ENCODE measurements at places on chromosomes 13 and 19.

- DNase-seq = no peak
These were observed 230.7 kb downstream of the NDFIP2 start for GRCh38 chr13:79711631-79712030.

DNA sequence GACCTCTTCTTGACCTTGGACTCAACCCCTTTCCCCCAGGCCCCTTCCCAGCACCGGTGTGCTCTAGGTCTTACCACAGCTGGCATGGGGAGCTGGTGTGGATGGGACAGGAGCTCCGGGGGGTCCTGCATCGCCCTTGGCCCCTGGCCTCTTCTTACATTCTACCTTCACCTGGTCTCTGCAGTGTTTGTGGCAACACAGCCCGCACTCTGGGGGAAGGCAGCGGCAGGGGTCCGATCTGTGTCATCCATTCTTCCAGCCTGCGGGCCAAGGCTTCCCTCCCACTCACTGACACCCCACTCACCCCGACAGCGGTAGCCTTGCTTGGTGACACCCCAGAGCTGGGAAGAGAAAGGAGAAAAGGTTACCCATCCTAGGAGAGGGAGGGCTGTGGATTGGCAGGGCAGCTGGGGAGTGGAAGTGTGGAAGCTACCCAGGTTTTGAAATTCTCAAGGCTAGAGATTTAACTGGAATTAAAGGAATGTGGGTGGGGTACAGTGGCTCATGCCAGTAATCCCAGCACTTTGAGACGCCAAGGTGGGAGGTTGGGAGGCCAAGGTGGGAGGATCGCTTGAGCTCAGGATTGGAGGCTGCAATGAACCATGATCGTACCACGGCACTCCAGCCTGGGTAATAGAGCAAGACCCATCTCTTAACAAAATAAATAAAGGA is 8.3 kb downstream of the FAM98C start:
- no peak for DNase-seq

GRCh38 chr19:50537306-50537685 is 23.6 kb upstream of the ASPDH start:
- DNase-seq = no peak

- DNase-seq = peak; percentile 88
These were observed 33.3 kb upstream of the GAS6 start for GRCh38 chr13:113897161-113897560.

- DNase-seq = peak; percentile 3
These were observed 63.3 kb downstream of the POU4F1 start for GRCh38 chr13:78540058-78540457.

GRCh38 chr13:48448285-48448958 is 35.5 kb upstream of the LPAR6 start:
- no peak for DNase-seq

DNA sequence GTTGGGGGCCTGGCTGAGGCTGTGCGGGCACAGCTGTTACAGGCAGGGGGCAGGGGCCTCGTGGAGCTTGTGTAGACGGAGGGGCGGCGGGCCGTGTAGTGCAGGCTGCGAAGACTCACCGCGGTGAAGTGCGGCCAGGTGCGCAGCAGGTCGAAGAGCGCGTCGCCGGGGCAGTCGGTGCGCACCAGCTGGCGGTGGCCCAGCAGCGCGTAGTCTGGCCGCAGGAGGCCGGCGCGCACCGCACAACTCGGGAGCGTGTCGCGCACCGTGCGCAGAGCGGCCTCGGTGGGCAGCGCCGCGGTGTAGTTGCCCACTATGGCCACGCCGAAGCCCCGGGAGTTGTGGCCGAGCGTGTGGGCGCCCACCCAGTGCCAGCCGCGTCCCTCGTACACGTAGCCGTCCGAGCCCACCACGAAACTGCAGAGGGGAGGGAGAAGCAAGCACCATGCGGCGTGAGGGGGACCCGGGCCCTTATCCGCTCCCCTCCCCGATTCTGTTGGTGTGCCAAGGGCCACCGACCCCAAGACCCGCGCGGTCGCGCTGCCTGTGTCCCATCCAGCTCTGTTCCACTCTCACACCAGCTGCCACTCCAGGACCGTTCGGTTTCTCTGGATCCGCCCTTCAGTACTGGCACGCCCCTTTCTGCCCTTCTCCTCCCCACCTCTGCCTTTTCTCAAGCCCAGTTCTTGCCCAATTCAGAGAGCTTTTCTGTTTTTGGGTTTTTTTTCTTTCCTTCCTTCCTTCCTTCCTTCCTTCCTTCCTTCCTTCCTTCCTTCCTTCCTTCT is 5.4 kb upstream of the RASAL3 start:
- no peak for DNase-seq

GRCh38 chr13:108425056-108425455 is 155.5 kb downstream of the TNFSF13B start:
- DNase-seq = no peak

- peak; percentile 34 for DNase-seq
These were observed 45.2 kb upstream of the RANBP3 start for GRCh38 chr19:6023085-6023682.

DNA sequence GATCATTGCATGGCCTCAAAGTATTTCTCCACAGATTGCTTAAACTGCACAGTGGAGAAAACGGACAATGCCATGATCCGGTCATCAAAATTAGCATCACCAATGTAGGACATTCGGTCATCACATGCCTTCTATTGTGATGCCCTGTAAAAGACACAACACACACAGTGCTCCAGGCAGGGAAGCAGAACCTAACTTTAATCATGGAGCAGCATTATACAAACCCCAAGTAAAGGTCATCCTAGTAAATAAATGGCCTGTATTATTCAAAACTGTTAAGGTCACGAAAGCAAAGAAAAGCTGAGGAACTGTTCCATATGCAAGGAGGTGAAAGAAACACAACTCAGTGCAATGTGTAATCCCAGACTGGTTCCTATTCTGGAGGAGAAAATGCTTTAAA is 42.2 kb downstream of the TGDS start:
- DNase-seq = no peak

GRCh38 chr19:35870798-35871197 is 2.4 kb downstream of the APLP1 start:
- no peak for DNase-seq

- DNase-seq = no peak
These were observed 28.3 kb downstream of the CEBPA start for GRCh38 chr19:33273881-33274662.

GRCh38 chr13:43895940-43896339 is 16.2 kb downstream of the LACC1 start:
- DNase-seq = no peak

DNA sequence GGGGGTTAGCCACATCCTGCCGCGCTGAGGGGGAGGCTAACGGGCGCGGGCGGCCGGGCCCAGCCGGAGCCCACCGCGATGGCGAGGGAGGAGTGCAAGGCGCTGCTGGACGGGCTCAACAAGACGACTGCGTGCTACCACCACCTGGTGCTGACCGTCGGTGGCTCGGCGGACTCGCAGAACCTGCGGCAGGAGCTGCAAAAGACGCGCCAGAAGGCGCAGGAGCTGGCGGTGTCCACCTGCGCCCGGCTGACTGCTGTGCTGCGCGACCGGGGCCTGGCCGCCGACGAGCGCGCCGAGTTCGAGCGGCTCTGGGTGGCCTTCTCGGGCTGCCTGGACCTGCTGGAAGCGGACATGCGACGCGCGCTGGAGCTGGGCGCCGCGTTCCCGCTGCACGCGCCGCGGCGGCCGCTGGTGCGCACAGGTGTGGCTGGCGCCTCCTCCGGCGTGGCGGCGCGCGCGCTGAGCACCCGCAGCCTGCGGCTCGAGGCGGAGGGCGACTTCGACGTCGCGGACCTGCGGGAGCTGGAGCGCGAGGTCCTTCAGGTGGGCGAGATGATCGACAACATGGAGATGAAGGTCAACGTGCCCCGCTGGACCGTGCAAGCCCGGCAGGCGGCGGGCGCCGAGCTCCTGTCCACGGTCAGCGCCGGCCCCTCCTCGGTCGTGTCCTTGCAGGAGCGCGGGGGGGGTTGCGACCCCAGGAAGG is 692 bp downstream of the RGS9BP start:
- no peak for DNase-seq

GRCh38 chr13:44120043-44120442 is 240.3 kb downstream of the LACC1 start:
- DNase-seq = no peak
